Activated naive CD8-positive, alpha-beta T cell treated with anti-CD3 and anti-CD28 coated beads, Interleukin-2, amount 10 ng/mL, durations not matched to agents 7 days and 5 days (primary cell): ENCODE measurements at places on chromosomes 3 and 15. TPM values are rescaled to one million over a fixed set of nuclear protein-coding genes. Genes with fewer than 3 reads are reported as not detected.

GRCh38 chr3:15180042-15180611 is 25.9 kb upstream of the CAPN7 start:
- DNase-seq: no peak

GADL1 gene
- total RNA-seq: not detected

CHST2 gene
- 2.4 TPM for total RNA-seq

OR5H6 gene
- total RNA-seq: not detected
